Hematopoietic multipotent progenitor cell (in vitro differentiated cells): ENCODE measurements at places on chromosomes 16 and 17. TPM values are rescaled to one million over a fixed set of nuclear protein-coding genes. Genes with fewer than 3 reads are reported as not detected.

The SNX20 gene
- 48.5 TPM for total RNA-seq

The SLC5A10 gene
- total RNA-seq: 0.81 TPM

The PPP1R27 gene
- total RNA-seq: 1.3 TPM

The FBXW10 gene
- under 0.01 TPM for total RNA-seq

The CBX8 gene
- total RNA-seq: 4.0 TPM

The NPIPB2 gene
- 8.6 TPM for total RNA-seq

The CEMP1 gene
- 0.27 TPM for total RNA-seq

The BIRC5 gene
- 5.9 TPM for total RNA-seq

The KRT23 gene
- under 0.01 TPM for total RNA-seq

The HAS3 gene
- total RNA-seq: 0.81 TPM

The TRIM16 gene
- total RNA-seq: 13.5 TPM

The CLEC19A gene
- not detected for total RNA-seq

The TRPV2 gene
- 149 TPM for total RNA-seq

The ITPRIPL2 gene
- 17.2 TPM for total RNA-seq

The ITGAD gene
- not detected for total RNA-seq

The CHP2 gene
- not detected for total RNA-seq

The OR3A3 gene
- total RNA-seq: under 0.01 TPM

The NPIPA8 gene
- total RNA-seq: 1.1 TPM

The ST6GALNAC1 gene
- total RNA-seq: 1.6 TPM

The CBX2 gene
- total RNA-seq: 44.2 TPM

The OR1E1 gene
- total RNA-seq: not detected

The ASPHD1 gene
- total RNA-seq: 0.27 TPM

The CLEC18A gene
- 0.81 TPM for total RNA-seq

The ATP2A3 gene
- total RNA-seq: 377 TPM

The TTLL6 gene
- 1.1 TPM for total RNA-seq

The VASN gene
- total RNA-seq: 0.27 TPM

The PRR15L gene
- not detected for total RNA-seq

The HOXB1 gene
- total RNA-seq: not detected

The MARVELD3 gene
- total RNA-seq: under 0.01 TPM

The LGALS9B gene
- under 0.01 TPM for total RNA-seq

The FBXO39 gene
- 0.81 TPM for total RNA-seq

The MAPT gene
- under 0.01 TPM for total RNA-seq

The LDHD gene
- total RNA-seq: 1.3 TPM
